HCEC 1CT (cell line): ENCODE measurements at places on chromosomes 5 and 9.
A peak's percentile ranks its signal among the peaks of the same experiment; 100 is the strongest.

DNA sequence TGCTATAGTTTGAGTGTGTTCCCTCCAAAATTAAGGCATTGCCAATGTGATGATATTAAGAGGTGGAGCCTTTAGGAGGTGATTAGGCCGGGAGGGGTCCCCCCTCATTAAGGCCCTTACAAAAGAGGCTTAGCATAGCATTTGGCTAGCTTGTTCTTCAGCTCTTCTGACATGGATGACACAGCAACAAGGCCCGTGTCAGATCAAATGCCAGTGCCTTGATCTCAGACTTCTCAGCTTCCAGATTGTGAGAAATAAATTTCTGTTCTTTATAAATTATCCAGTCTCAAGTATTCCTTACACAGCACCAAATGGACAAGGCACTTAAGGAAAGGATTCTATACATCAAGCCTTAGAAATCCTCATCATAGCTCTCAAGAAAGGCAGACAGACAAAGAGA is 31.8 kb downstream of the SLC38A9 start:
- DNase-seq = no peak

DNA sequence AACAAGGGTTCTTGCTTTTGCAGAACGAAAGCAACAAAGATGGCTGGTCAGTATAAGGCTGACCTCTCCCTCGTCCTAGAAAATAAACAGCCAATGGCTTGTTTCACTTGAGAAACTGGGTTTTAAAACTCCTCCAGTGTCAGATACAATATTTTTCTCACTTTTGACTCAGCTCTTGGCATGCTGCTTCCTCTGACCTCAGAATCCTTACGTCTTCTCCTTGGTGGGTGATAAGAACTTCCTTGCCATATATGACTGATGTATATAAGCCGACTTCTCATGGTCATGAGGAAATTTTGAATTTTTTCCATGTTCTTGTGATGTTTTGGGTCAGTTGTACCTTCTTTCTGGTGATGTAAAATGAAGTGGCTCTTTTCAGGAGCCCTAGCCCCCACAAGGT is 3.8 kb downstream of the ZNF618 start:
- no peak for DNase-seq

DNA sequence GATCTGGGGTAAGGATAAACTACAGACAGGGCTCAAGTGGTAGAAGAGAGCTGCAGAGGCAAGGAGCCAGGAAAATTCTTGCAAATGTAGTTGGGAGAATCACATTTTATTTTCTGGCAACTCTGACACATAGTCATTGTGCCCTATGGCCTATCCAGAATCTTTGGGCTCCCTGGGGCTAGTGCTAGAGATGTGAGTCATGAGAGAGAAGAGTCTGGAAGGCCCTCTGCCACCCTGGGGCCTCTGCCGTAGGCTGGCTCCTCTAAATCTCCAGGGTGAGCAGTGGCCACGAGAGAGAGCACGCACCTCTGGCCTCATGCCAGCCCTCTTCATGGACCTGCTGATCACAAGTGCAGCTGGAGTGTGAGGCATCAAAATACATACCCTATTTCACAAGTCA is 74.3 kb upstream of the SSBP2 start:
- peak; percentile 69 for DNase-seq

DNA sequence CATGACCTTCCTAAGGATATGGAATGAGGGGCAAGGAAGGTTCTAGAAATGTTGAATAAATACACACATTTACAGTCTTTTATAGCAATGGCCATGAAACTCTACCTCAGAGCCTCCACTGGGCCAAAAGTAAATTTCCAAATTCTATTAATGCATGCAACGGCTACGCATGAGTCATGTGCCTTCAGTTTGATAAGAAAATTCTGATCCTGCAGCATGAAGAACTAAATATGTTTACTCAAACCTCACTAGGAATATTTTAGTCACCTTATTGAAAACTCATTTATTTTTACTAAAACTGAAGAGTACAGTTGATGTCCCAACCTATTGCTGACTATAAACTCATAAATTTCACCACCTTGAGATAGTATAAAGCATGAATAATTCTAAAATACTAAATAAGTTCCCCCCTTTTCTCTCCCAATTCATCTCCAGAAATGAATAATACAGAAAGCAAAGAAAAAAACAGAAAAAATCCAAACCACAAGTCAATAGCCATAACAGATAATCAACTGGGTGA is 92.4 kb downstream of the GNAQ start:
- no peak for DNase-seq

- no peak for DNase-seq
These were observed 63.1 kb downstream of the DOCK8 start for GRCh38 chr9:277601-278295.

- DNase-seq = no peak
These were observed 138.0 kb downstream of the TAF11L14 start for GRCh38 chr5:17772232-17772631.

- DNase-seq = no peak
These were observed 138.7 kb upstream of the PPP1R26 start for GRCh38 chr9:135340726-135341475.

GRCh38 chr5:97499605-97500004 is 316.6 kb upstream of the RIOK2 start:
- no peak for DNase-seq

- DNase-seq = no peak
These were observed 25.5 kb downstream of the KCNMB1 start for GRCh38 chr5:170363671-170364070.

DNA sequence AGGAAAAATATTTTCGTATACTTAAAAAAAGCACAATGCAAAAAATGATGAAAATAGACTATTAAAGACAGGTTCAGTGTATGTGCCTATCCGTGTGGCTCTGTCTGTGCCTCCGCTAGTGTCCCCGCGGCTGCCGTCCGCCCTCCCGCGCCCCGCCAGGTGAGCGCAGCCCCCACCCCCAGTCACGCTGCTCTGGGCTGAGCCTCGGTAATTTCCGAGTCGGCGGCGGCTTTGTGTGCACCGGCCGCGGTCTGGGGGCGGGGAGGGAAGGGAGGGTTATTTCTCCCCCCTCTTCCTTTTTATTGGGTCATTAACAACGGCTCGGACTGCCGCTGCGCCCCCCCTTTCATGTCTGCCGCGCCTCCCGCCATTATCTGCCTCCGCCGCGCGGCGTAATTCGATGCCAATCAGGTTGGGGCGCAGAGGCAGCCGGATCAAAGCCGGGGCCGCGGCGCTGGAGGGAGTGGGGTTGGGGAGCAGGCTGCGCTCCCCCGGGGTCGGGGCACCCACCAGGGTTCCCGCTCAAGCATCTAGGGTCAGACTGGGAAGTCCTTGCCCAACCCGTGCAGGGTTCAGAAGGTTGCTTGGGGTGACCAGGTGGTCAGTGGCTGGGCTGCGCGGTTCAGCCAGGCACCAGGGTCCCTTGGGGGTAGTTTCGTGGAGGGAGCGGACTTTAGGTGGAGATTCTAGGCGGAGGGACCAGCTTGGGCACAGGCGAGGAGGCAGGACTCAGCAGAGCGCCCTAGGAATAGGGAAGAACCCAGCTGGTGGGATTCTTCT is 39.5 kb upstream of the PSD2 start:
- DNase-seq = no peak

GRCh38 chr5:110785356-110785755 is 46.5 kb downstream of the SLC25A46 start:
- peak; percentile 90 for DNase-seq

GRCh38 chr9:12862611-12863410 is 88.0 kb downstream of the LURAP1L start:
- DNase-seq = no peak

DNA sequence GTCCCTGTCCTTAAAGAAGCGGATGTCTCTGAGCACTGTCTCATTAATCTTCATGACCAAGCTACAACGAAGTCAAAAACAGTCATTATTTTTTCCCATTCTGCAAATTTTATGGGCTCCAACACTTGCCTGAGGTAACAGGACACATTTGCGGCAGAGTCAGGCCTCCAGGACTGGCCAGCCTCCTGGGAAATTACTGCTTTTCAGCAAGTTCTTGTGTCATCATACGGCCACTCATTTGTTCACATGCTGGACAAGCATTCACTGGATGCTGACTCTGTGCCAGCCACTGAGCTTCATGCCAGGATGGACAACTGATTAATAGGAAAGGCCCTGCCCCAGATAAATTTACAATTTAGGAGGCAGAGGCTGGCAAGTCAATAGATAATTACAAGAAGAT is 305.7 kb downstream of the ACTL7B start:
- no peak for DNase-seq

- no peak for DNase-seq
These were observed 507.2 kb downstream of the BNC2 start for GRCh38 chr9:16363073-16363781.
